ENCODE measurements at places on chromosomes 1 and 21.

DNA sequence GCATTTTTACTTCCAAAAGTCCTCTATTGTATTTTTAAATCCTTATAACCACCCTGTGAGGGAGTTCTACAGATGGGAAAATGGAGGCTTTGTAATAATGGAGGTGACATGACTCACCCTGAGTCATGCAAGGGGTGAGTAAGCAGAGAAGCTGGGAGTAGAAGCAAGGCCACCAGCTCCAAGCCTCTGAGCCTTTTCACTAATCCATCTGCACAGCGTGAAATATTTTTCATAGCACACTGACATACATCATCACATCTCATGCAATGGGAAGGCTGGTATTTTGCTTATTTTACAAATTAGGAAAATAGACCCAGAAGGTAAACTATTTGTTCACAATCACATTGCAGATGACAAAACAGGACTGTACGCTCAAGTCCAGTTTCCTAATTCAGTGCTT lies 96.9 kb downstream of the KCNH1 start:
- DNase-seq, result no peak

- DNase-seq, result no peak
Measured at GRCh38 chr1:34279971-34280370, 103.3 kb downstream of the C1orf94 start.

DNA sequence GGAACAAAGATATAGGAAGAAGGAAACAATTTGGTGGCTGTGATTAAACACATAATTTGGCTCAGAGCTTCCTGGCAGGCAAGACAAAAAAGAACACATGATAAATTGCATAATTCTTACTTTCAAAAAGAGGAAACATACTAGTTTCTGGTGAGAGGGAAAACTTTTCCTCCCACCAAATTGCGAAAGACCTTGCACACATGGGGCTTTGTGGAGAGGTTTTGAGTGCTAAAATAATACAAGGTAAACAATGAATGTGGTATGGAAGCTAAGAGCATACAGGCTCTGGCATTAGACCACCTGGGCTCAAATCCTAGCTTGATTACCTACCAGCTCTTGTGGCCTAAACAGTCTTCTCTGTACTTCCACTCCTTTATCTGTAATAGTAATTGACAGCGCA lies 140.2 kb upstream of the HOOK1 start:
- no peak for DNase-seq

DNA sequence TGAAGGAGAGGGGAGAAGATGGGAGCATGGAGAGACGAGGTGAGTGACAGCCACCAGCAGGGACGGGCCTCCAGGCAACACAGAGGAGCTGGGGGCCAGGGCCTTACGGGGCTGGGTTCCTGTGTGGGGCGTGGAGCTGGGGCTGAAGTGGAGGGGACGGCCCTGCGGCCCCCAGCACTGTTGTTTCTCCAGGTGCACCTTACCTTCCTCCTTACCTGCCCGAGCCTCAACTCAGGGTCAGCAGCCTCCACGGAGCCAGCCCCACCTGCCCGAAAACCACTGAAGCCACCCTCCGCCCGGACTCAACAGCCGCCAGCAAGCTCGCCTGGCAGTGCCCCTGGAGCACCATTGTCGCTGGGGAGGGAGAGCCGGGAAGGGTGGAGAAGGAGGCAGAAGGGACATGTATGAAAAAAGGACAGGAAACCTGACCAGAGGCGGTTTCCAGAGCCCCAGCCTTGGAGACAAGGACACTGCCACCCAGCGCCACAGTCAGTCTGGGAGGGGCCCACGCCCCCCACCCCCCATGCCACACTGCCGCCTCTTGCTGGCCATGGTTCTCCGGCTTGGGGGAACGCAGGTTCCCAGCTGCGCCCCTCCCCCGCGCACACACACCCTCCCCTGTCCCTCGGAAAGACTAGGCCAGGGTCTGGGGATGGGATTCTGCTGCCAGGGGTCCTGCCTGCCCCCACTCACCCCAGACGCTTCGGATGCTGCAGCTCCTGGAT lies 10.6 kb downstream of the PLA2G2F start:
- no peak for DNase-seq

- peak; percentile 90 for DNase-seq
Measured at GRCh38 chr1:150561254-150561973, 12.2 kb downstream of the ADAMTSL4 start.
